SHP77 treated with DMSO at 0.1 percent for 48 hours (cell line): ENCODE measurements at places on chromosomes 12 and 14.
A peak's percentile ranks its signal among the peaks of the same experiment; 100 is the strongest.

- DNase-seq = peak; percentile 58
These were observed 5.7 kb upstream of the ATG101 start for GRCh38 chr12:52063981-52064649.

GRCh38 chr14:36512585-36513003 lies 7.4 kb downstream of the NKX2-1 start:
- DNase-seq = no peak

- no peak for DNase-seq
These were observed 15.3 kb upstream of the BDKRB2 start for GRCh38 chr14:96189281-96189711.

GRCh38 chr12:131703161-131703560 lies 7.7 kb upstream of the SFSWAP start:
- DNase-seq = no peak

DNA sequence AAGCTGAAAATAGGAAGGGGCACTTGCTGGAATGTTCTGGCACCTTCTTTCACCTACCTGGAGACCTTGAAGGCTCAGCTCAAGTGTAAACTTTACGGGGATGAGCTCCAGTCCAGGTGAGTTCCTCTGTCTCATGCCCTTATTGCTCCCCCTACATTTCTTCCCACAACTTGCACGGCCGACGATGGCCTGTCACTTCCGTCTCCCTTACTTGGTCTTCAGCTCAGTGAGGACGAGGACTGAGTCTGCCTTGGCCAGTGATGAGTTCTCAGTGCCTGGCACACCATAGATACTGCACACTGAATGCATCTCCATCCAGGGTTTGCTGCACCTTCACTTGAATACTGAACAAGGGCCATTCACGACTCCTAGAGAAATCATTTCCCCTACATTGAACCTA lies 21.4 kb downstream of the ADGRD1 start:
- no peak for DNase-seq

GRCh38 chr14:71694591-71695530 lies 237.4 kb upstream of the RGS6 start:
- DNase-seq = no peak

- DNase-seq = no peak
These were observed 988 bp upstream of the TMEM263 start for GRCh38 chr12:106954462-106955376.

DNA sequence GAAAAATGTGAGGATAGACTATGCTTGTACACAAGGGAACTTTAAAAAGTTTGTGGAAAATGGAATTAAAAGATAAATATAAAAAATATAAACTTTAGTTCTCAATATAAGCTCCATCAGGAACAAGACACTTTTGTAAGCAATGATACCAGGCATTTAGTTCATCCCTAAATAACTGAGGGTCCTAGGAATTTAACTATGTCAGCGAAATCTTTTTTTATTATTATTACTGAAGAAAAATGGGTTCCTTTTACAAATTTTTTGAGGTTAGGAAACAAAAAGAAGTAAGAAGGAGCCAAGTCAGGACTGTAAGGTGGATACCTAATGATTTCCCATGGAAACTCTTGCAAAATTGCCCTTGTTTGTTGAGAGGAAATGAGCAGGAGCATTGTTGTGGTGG lies 102.8 kb downstream of the TRMT5 start:
- no peak for DNase-seq

GRCh38 chr12:123441523-123442164 lies 5.2 kb upstream of the RILPL2 start:
- DNase-seq = no peak

GRCh38 chr12:25241167-25242020 lies 9.3 kb downstream of the KRAS start:
- peak; percentile 34 for DNase-seq

GRCh38 chr14:64973026-64973442 lies 898 bp upstream of the RAB15 start:
- DNase-seq = no peak

DNA sequence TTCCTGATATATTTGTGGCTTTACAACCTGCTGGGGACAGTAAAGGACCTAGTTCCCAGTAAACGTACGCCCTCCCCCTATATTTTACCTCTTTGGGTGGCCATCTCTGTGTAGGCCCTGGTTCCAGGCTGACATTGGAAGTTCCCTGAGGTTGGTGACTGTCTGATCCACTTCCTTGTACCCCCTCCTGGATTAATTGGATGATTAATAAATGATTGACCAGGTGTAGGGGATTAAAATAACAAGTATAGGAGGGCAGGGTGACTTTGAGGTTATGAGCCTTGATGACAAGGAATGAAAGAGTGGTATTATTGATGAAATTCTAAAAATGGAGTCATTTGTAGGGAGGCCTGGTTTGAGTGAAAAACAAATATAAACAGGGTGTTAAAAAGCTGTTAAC lies 9.6 kb downstream of the SUSD6 start:
- no peak for DNase-seq

- no peak for DNase-seq
These were observed 13.7 kb downstream of the CALCOCO1 start for GRCh38 chr12:53713516-53713915.

GRCh38 chr12:78146365-78146772 lies 315.7 kb downstream of the NAV3 start:
- peak; percentile 55 for DNase-seq

DNA sequence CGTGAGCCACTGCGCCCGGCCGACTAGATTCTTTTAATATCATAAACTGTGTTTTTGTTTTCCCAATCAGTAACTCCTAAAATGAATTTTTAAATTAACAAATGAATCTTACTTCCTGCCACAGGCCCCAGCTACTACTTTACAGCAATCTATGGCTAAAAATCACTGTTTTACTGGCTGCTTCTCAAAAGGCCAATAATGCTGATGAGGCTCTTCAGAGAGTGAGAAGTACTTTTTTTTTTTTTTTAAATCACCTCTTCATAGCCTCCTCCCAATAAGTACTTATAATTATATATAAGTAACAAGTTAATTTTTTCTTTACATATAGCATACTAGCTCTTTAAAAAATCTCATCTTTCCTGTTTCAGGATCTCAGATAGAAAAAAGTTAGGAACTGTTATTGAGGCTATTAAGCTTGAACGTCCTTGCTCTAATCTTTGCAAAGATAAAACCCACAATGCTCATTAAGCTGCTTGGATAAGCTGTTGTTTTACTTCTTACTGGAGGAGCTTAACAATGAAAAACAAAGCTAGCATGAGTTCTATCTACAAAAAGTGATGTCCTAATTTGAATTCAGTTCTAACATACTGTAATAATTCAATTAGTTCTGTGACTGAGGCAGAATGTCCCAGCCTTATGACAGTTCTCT lies 12.8 kb upstream of the WDR20 start:
- DNase-seq = no peak

- DNase-seq = no peak
These were observed 377.9 kb upstream of the RGS6 start for GRCh38 chr14:71554323-71554722.

DNA sequence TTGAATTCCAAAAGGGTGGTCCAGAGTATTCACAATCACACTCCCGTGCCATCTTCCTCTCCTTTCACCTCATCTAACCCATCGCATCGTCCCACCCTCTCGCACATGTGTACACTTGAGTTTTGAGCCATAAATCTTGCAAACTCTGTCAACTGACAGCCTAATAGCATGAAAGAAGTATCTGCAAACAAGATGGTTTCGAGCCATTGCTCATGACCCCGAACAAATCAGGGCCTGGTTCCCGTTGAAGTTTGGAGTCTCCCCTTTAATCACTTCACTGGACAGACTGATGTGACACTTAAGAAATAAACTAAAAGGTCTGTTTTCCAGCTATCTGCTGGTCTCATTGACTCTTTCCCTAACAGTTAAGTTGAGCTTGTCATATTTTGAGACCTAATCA lies 223.6 kb upstream of the SOX5 start:
- no peak for DNase-seq

DNA sequence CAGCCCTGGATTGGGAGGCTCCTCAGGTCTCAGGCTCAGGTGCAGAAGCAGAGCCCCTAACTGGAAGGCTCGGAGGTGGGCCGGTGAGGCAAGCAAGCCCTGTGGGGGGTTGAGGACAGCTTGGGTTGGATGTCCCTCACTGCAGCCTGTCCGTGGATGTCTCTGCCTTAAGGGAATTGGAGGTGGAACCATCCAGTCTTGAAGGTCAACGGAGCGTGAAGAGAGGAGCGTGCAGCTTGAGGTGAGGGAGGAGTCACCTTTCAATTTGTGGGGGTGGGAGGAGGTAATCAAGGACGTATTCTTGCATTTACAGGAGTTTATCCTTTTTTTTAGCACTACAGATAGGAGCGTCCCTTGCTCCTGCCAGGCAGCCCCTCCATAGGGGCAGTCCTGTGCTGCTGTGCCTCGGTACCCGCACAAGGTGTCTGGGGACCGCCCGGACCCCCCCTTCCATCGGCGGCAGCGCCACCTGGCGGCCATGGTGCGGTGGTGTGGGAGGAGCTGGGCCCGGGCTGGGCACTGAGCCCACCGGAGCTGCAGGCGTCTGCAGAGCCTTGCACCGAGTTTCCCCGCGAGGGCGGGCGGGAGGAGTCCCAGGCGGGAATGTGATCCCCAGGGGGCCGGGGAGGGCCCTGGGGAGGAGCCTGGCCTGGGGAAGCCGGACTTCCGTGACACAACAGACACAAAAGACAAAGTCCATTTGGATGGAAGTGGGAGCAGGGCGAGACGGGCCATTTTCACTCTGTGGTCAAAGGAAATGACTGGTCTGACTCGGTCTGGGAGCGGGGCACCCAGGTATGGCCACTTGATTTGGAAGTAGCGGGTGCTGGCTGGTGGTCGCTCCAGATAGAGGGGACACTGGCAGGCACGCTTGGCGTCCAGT lies 864 bp downstream of the DNAJC22 start:
- DNase-seq = peak; percentile 63

- DNase-seq = no peak
These were observed 1.6 kb downstream of the TMEM260 start for GRCh38 chr14:56581041-56581727.

- DNase-seq = no peak
These were observed at the start of gene MEG3 for GRCh38 chr14:100825713-100826331. TSS of gene MEG3 (plus strand) at chr14:100826118.

GRCh38 chr14:57169901-57170300 lies 98.8 kb downstream of the EXOC5 start:
- no peak for DNase-seq

DNA sequence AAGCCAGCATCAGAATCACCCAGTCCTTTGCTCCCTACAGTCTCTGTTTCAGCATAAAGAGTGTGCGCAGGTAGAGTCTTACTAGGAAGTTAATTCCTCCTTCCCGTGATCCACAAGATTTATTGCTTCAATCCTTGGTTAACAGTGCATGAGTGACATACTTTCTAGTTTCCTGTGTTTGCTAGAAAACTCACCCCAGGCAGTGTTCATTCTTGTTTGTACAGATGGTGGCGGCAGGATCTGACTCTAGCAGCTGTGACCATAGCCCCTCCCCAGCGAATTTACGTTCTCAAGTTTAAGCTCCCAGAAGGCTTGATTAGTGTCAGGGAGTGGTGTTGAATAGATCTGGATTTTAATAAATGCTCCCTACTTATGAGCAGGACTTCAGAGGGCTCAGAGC lies 75.9 kb upstream of the ANO2 start:
- peak; percentile 0 for DNase-seq

GRCh38 chr14:38951451-38951850 lies 151.6 kb downstream of the SEC23A start:
- no peak for DNase-seq

- no peak for DNase-seq
These were observed 58.9 kb upstream of the EEA1 start for GRCh38 chr12:92987846-92988621.

DNA sequence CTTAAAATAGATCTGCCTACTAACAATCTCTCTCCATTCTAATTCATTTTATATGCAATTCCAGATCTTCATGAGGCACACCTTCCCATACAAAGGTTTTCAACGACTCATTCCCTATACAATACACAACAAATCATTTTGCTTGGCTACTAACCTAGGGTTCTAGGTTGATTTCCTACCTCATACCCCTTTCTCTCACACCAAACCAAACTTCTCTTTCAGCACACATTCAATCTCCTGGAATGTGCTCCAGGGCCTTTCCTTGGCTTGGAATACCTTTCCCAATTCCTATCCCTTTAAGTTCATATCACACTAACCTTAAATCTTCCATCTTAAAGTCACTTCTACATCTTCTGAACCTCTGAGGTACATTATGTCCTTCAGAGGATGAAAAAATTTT lies 38.7 kb upstream of the MTERF2 start:
- no peak for DNase-seq

DNA sequence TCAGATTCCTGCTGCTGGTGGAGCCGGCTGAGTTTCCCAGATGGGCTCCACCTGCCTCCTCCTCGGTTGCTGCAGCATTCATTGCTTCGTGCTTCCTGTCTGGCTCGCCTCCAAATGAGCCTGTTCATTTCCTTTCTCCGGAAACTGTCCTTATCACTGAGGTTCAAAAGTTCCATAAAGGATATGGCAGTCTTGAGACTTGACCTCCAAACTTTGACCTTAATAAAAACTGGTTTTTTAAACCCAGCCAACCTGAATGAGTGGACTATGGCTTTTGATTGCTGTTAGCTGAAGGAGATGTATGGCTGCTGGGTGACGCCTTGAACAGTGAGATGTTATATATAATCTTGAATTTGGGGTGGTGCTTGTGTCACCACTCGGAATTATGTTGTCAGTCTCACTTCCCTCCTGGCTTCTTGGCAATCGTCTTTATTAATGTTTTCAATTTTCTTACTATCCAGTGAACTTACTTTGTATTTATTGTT lies 62.7 kb downstream of the RASSF3 start:
- DNase-seq = peak; percentile 80

GRCh38 chr12:78931466-78931990 lies 67.0 kb downstream of the SYT1 start:
- no peak for DNase-seq

DNA sequence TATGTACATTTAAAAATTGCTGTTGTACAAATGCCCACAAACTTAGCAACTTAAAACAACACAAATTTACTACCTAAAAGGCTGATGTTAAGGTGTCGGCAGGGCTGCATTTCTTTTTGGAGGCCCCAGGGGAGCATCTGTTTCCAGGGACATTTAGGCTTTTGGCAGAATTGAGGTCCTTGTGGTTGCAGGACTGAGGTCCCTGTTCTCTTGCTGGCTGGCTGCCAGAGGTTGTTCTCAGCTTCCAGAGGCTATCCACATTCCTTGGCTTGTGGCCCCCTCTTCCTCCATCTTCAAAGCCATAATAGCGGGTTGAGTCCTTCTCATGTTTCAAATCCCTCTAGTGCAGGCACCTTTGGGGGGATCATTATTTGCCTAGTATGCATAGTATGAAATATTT lies 22.4 kb upstream of the KRT83 start:
- no peak for DNase-seq

GRCh38 chr14:95623195-95623594 lies 63.0 kb upstream of the TCL1B start:
- DNase-seq = no peak

DNA sequence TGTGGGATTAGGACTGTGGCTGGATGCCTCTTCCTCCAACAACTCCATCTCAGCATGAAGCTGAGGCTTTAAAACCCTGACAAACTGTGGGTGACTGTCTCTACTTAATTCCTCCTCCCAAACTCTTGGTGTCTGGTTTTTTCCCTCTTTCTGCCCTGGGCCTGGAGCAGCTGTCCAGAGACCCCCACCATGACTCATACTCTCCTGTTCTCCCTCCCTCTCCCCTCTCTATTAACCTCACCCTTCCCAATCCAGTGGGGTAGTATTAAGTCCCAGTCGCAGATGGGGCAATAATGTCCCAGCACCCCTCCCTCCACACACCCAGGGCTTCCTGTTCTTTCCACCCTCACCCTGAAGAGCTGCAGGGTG lies 2.0 kb upstream of the DNAJC14 start:
- no peak for DNase-seq

- DNase-seq = no peak
These were observed 96.9 kb downstream of the AKAP6 start for GRCh38 chr14:32426028-32426427.
